ENCODE measurements at places on chromosomes 12 and 14.

- DNase-seq: no peak
Observed at GRCh38 chr12:7729746-7730145, 17.4 kb downstream of the CLEC4C start.

DNA sequence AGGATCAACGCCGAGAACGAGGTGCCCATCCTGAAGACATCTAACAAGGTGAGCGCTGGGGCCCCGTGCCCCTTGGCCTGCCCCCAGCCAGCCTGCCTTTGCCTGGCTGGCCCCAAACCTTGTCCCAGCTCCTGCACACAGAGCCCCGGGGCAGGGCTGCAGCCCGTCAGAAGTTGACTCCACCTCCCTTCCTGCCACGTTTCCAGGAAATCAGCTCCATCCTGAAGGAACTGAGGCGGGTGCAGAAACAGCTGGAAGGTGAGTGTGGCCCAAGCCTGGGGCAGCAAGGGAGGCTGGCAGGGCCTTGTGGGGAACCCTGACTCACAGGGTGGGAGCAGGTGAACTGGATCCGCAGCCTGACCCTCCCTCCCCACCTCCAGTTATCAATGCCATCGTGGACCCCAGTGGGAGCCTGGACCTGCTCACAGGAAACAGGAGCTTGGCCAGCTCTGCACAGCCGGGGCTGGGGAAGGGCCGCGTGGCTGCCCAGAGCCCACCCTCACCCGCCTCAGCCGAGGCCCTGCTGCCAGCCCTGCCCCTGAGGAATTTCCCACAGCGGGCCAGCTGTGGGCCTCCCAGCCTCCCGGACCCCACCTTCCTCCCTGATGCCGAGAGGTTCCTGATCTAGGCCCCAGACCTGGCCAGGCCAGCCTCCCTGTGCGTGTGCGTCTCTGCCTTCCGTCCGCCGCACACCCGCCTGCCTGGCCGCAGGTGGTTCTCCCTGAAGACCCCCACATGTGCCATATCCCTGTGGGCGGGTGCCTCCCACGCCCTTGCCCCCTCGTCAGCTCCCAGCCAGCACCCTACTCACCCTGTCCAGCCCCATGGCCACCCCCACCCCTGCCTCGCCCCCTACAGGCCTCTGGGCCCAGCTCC is 29.5 kb downstream of the CEP170B start:
- peak; percentile 12 for DNase-seq

DNA sequence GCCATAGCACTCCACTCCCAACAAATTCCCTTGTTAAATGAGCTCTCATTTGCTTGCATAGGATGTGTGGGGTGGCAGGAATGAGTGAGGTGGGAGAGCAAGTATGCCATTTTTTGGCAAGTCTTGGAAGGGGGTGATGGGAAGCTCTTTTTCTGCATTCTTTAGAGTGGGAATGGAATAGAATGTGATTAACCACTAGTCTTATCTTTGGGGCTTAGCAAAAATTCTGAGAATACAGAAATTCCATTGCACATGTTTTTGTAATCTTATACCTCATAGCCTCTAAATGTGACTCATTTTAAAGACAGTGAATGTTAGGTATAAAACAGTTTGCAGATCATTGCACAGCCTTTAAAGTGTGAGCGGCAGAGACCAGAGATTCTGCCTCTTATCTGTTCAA is 28.4 kb upstream of the NEDD1 start:
- DNase-seq: no peak

DNA sequence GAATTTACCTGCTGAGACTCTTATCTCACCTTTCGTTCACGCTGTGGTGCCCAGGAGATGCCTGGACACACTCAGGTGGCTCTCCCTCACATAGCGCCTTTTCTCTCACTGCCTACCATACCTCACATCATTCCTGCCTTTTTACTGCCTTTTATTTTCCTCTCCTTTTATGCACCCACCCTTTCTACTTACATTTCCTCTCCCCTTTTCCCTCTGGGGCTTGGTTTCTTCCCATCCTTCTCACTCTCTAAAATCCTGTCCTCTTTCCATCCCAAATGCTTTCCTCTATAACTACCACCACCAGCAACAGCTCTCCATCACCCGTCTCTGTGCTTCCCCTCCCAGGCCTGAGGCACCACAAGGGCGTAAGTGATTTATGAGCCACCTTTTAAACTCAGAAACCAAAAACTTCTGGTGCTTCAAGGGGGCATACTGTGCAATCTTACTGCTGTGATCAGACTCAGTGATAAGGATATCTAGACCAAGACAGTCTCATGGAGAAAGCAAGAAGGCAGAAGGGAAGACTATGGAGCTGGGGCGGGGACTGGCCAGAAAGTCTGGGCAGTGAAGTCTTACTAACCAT is 32.7 kb upstream of the SMUG1 start:
- DNase-seq: no peak

GRCh38 chr14:38108681-38109080 is 99.0 kb upstream of the SSTR1 start:
- DNase-seq: no peak

DNA sequence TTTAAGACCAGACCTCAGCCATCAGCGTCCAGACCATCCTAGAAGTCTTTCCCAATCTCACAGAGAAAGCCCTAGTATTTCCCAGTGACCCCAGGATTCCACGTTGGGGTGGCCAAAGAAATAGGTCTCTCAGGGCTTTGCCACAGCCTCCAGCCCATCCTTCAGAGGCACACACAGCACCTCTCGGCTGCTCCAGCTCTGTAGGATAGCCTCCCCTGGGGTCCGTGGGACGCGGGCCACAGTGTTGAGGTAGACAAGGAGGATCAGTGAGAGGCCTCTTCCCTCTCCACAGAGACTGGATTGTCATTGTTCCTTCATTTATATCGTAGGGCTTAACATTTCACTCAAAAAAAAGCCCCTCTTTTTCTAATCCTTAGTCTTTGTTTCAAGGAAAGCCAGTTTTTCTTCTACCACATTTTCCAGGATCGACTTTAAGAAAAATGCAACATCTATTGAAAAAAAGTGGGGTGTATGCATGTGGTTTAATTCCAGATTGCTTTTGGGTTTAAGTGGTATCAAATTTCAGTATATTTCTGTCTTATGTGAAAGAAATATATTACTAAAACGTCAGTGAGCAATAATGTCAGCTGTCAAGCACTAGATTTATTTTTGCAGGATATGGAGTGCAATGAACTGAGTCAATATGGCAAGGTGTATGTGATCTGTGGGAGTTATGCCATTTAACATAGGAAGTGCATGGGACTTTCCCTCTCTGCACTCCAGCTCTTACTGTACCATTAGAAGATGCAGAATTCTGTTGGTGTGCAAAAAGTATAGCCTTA is 187.5 kb downstream of the MSRB3 start:
- DNase-seq: no peak

- peak; percentile 12 for DNase-seq
Observed at GRCh38 chr12:67068761-67069450, 200.3 kb upstream of the CAND1 start.

DNA sequence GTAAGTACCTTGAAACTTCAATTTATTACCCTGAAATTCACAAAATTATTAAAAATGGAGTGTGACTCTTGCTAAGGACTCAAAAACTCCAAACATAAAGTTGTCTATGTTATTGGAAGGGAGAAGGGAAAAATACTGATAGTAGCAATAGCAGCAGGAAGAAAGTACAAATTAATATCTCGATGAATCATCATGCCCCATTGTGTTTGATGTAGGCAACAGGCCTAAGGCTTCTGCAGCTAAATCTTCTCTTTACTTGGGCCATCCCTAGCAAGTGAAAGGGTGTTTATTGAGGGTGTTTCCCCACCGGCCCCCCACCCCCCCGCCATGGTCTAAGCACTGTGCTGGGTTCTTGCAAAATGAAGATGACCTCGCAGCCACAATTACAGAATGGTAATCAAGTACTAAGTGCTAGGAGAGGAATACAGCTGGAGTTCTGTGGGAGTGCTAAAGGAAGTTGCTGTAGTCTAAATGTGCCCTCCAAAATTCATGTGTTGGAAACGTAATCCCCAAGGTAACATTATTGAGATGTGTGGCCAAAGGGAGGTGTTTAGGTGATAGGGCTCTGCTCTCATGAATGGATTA is 76.5 kb downstream of the SNAPC1 start:
- no peak for DNase-seq

DNA sequence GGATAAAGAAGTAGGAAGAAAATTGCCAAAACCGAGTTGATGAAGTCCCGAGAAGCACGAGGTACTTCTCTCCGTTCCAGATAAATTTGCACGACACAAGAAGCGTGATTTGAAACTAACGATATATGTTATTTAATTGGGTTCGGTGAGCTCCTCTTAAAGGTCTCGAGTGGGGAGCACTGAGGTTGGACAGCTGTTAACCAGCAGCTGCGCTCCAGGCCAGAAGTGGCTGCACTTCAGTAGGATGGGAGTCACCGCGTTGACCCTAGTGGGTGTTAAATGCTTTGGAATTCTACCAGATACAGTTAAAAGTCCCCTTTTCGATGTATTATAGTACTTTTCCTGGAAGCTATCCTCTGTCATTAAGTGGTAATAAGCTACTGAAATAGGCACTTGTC is 953 bp upstream of the DCAF5 start:
- no peak for DNase-seq

DNA sequence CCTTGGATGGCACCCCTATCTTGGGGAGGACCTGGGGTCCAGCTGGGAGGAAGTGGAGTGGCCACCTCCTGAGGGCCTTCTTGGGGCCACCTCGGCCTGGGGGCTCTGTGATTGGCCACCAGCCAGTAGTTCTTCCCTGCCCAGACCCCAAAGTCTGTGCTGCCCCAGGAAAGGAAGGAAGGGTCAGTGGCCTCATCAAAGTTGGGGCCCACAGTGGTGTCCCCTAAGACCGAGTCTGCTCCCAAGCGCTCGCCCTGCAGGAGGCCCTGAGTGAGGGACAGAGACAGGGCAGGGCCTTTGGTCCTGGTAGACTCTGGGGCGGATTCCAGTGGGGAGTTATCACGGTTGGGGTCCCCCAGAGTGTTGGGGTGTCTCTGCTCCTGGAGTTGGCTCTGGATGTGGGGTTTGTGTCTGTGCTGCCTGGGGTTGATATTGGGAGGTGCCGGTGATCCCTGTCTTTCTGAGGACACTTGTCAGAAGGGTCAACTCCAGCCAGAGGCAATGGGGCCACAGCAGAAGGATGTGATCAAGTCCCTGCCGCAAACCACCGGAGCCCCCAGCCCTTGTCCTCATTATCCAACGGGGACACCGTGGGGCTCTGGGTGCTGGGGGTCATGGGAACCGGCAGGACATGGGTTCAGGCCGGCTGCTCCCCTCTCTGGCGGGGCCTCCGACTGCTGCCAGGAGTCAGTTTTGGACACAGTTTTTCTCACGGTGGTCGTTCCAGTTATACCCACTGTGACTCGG is 364.3 kb downstream of the TMEM121 start:
- DNase-seq: no peak

- DNase-seq: no peak
Observed at GRCh38 chr14:26218861-26219260, 379.0 kb downstream of the NOVA1 start.

- DNase-seq: no peak
Observed at GRCh38 chr12:60935981-60936761, 1324.0 kb upstream of the USP15 start.

GRCh38 chr12:6326316-6327228 is 15.3 kb downstream of the TNFRSF1A start:
- no peak for DNase-seq

DNA sequence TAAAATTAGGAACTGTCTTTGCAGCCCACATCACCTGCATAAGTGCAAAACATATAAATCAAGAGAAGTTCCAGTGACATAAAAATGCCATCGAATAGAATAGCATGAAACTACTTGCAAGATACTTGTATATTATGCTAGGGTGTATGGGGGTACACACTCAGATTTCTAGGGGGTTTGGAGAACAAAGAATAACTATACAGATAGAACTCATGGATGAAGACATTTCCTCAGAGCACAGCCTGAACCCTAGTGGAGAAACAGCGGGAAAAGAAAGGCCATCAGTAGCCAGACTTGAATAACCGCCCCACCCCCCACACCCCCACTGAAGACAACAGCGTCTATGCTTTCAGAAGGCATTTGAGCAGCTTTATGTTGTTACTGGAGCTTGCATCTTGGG is 425.8 kb downstream of the NPAS3 start:
- DNase-seq: peak; percentile 50

DNA sequence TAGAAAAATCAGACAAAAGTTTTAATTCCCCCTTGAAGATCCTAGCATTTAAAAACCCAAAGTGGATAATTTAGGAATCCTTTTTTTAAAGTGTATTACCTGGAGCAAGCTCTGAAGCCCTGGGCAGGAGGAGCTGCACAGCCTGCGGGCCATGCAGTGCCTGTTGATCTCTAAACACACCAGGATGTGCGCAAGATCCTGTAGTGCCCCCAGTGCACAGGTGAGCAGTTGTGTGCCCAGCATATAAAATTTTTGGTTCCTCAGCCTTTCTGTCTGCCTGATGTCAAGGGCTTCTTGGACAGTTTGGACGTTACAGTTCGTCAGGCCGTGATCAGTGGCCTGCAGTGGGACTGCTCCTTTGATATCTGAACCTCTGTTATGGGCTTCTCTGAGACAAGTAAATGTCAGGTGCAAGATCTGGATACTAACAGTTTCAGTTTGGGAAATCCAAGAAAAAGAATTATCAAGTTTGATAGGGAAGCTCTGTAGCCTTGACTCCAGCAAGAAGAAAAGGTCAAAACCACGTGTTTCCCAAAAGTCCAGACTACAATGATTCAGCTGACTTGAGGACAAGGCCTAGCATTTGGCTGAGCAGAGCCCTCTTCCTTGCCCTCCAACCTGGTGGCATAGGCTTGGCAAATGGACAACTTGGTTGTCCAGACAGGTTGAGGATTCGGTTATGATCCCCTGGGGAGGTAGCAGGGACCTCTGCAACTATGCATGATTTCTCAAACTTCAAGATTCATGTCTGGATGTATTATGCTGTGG is 1.0 kb downstream of the ATXN7L3B start:
- no peak for DNase-seq

- DNase-seq: no peak
Observed at GRCh38 chr12:105841840-105842239, 296.9 kb downstream of the NUAK1 start.

DNA sequence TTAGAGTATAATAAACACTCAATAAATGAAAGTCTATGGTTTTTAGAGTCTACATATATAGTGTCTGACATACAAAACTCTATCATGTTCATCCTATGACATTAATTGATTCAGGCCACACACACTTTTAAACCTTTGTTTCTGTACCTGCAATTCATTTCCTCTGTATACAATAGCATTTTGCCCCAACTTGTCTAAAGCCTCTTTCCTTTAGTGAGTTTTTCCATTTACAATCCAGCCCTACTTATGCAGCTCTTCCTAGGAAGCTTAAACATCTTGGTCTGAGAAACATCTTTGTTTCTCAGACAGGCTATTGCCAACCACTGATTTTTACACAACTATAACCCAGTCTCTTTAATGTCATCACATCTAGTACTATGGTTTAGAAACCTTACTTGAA is 214.7 kb upstream of the SLC16A7 start:
- DNase-seq: no peak

DNA sequence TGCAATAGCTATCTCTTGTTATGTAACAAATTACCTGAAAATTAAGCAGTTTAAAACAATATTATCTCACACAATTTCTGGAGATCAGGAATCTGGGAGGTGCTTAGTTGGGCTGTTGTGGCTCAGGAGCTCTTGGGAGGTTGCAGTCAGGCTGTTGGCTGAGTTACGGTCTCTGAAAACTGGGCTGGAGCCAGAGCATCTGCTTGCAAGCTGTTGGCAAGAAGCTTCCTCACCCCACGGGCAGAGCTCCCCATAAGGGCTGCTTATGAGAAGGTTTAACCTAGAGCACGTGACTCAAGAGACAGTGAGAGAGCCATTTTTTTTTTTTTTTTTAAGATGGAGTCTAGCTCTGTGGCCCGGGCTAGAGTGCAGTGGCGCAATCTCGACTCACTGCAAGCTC is 346.8 kb downstream of the ATP23 start:
- no peak for DNase-seq

All from posterior cingulate gyrus (tissue), 11 donors.